Stimulated activated CD4-positive, alpha-beta T cell treated with anti-CD3 and anti-CD28 coated beads, Interleukin-4, amount 100 ng/mL, for 48 hours (primary cell): ENCODE measurements at places on chromosomes 3 and 15.

DNA sequence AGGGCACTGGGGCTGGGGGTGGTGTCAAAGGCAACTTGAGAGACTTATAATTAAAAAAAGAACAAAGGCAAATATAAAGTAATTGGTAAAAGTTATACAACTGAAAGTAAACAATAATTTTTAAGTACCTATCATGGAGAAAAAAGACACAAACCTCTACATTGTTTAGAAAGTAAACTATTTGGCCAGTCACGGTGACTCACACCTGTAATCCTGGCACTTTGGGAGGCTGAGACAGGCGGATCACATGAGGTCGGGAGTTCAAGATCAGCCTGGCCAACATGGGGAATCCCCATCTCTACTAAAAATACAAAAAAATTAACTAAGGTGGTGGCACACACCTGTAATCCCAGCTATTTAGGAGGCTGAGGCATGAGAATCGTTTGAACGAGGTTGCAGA lies 25.8 kb downstream of the RPSA start:
- no peak for DNase-seq

- DNase-seq = no peak
Observed at GRCh38 chr15:88563638-88564037, 17.2 kb upstream of the DET1 start.

DNA sequence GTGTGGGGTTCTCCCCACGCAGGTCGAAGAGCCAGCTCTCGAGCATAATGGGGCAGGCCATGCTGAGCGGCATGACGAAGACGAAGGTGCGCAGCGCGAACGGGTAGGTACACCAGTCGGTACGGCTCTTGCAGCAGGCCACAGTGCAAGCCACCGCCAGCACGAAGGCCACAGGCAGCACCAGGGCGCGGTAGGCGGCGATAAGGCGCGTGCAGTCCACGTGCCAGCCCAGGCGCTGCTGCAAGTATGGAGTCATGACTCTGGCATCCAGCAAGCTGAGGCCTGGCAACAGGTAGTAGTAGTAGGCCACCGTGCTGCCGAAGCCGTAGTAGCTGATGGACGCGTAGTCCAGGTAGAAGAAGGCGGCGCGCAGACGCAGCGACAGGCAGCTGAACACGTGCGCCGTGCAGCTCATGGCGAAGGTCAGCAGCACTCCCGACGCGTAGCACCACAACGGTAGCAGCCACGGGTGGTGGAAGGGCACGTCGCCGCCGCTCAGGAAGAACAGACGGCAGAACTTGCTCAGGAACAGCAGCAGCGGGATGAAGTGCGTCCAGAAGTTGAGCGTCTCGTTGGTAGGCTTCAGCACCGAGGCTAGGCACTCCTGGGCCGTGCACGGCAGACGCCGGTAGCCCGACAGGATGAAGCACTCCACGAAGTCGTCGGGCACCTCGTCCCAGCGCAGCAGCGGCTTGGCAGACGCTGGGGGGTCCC lies 797 bp downstream of the PAQR9 start:
- no peak for DNase-seq

GRCh38 chr3:142987080-142987700 lies 14.2 kb upstream of the U2SURP start:
- no peak for DNase-seq

- no peak for DNase-seq
Observed at GRCh38 chr15:84949845-84950569, 31.6 kb upstream of the PDE8A start.

DNA sequence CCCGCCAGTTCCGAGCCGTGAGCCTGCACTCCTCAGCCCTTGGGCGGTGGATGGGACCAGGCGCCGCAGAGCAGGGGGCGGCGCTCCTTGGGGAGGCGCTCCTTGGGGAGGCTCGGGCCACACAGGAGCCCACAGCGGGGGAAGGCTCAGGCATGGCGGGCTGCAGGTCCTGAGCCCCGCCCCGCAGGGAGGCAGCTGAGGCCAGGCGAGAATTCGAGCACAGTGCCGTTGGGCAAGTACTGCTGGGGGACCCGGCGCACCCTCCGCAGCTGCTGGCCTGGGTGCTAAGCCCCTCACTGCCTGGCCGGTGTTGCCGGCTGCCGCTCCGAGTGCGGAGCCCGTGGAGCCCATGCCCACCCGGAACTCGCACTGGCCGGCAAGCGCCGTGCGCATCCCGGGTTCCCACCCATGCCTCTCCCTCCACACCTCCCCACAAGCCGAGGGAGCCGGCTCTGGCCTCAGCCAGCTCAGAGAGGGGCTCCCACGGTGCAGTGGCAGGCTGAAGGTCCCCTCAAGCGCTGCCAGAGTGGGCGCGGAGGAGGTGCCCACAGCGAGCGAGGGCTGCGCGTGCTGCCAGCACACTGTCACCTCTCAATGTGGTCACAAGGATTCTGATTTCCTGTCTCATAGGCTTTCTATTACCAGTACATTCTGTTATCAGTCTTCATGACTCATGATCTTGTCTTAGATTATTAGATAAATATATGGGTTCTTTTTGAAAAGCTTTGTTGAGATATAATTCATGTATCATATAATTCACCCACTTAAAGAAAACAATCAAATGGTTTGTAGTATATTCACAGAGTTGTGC lies 44.0 kb upstream of the LRIG1 start:
- no peak for DNase-seq

GRCh38 chr3:49253512-49253911 lies 23.5 kb downstream of the C3orf62 start:
- DNase-seq = no peak

- no peak for DNase-seq
Observed at GRCh38 chr3:152742368-152743347, 92.3 kb upstream of the P2RY1 start.

GRCh38 chr3:165070682-165071081 lies 7.6 kb downstream of the SI start:
- no peak for DNase-seq

GRCh38 chr3:153704115-153704514 lies 417.1 kb upstream of the ARHGEF26 start:
- DNase-seq = no peak
